ENCODE measurements at places on chromosomes 16 and 17.
A peak's percentile ranks its signal among the peaks of the same experiment; 100 is the strongest.

- no peak for DNase-seq
These were observed 26.8 kb upstream of the PIK3R6 start for GRCh38 chr17:8894202-8894671.

GRCh38 chr16:76232704-76233103 is 44.5 kb upstream of the CNTNAP4 start:
- DNase-seq: no peak

GRCh38 chr16:10923146-10923649 is 19.1 kb downstream of the DEXI start:
- DNase-seq: no peak

GRCh38 chr17:48295362-48296288 is 134.4 kb downstream of the SKAP1 start:
- no peak for DNase-seq

DNA sequence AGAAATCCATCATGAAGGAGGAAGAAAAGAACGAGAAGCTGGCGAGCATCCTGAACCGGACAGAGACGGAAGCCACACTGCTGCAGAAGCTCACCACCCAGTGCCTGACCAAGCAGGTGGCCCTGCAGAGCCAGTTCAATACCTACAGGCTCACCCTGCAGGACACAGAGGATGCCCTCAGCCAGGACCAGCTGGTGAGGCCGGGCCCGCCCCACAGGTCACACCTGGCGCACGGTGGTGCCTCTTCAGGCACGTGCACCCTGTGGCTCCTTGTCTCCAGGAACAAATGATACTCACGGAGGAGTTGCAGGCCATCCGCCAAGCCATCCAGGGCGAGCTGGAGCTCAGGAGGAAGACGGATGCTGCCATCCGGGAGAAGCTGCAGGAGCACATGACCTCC is 19.8 kb upstream of the GAA start:
- DNase-seq: no peak

- no peak for DNase-seq
These were observed 1.1 kb downstream of the P4HB start for GRCh38 chr17:81858967-81859905.

DNA sequence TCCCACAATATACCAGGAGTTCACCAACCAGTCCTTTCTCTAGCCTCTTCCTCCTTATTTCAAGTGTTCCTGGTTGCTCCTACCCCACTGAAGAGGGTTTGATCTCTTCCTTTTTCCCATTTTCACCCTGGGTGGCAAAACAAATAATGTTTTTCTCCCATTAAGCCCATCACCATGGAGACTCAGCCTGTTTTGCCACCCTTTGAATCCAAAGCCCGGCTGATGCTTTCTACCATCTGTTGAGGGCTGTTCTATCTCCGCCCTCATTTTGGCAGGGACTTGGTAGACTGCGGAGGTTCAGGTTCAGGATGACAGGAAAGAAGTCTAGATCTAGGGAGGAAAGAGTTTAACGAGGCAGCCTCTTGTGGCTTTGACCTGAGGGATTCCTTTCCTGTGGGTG is 2.6 kb downstream of the DNAH2 start:
- DNase-seq: no peak

DNA sequence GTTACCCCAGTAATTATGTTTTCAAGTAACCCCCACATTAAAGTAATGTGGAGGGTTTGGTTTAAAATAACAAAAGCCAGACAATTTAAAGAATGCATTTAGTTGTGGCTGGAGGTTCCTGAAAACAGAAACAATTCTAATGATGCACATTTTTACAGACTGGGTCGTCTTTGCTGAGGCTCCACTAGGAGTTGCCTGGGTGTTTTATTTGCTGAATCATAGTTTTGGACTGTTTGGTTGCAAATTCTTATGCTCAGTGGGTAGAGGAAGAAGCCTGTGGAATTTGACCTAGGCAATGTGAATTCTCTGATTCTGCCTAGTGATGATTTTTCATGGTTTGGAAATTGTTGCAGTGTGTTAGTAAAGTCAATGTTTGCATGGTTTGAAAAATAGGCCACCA is 16.3 kb downstream of the SHISA9 start:
- no peak for DNase-seq

- no peak for DNase-seq
These were observed 55.3 kb downstream of the MYO18A start for GRCh38 chr17:29124925-29125273.

- DNase-seq: no peak
These were observed 8.1 kb downstream of the HSF5 start for GRCh38 chr17:58480090-58480489.

GRCh38 chr17:72380120-72380519 is 259.3 kb downstream of the SOX9 start:
- no peak for DNase-seq

DNA sequence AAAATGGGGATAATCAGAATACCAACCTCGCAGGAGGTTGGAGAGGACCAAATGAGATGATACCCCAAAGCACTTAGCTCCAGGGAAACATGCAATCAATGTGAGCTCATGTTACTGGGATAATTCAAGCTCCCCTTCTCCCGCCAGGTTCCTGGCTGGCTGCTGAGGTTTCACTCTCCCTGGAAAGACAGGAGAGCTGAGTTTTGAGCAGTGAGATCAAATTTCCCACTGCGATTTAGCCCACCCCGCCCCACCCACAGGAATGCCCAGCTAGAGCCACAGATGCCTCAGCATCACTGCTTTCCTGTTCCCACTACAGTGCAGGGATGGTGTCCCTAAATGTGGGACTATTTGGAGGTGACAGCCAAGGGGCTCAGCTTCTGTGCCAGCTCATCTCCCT is 56.7 kb downstream of the ZNF423 start:
- no peak for DNase-seq

GRCh38 chr17:69445132-69445531 is 30.6 kb downstream of the MAP2K6 start:
- DNase-seq: no peak

DNA sequence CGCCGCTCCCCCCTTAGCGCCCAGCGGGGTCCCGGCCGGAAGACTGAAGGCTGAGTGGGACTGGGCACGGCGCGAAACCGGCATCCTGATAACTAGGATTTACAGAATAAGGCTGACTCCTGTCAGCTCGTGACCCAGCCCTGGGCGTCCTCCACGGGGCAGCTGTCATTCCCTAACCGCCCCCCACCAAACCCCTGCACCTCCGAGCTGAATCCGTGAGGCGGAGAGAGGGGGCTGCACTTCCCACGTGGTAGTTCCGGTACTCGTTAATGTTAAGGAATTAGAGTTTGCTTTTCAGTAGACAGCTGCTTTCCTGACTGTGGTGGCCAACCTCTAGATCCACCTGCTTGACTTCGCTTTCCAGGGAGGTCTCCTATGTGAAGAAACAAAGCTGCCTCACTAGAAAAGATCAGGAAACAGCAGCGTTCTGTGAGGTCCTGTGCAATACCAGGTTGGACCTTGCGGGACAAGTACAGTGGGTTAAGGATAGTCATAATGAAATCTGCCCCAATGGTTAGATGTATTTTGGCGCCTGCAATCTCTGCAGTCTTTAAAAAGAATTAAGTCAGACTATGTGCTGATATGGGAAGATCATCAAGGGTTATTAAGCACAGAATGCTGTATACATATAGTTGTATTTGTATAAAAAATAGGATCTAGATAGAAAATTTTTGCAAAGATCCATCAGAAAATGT is 1.1 kb upstream of the WBP2 start:
- DNase-seq: no peak

GRCh38 chr17:73311428-73311780 is 397 bp downstream of the CDC42EP4 start:
- no peak for DNase-seq

GRCh38 chr16:87995644-87996043 is 44.4 kb downstream of the BANP start:
- DNase-seq: no peak

DNA sequence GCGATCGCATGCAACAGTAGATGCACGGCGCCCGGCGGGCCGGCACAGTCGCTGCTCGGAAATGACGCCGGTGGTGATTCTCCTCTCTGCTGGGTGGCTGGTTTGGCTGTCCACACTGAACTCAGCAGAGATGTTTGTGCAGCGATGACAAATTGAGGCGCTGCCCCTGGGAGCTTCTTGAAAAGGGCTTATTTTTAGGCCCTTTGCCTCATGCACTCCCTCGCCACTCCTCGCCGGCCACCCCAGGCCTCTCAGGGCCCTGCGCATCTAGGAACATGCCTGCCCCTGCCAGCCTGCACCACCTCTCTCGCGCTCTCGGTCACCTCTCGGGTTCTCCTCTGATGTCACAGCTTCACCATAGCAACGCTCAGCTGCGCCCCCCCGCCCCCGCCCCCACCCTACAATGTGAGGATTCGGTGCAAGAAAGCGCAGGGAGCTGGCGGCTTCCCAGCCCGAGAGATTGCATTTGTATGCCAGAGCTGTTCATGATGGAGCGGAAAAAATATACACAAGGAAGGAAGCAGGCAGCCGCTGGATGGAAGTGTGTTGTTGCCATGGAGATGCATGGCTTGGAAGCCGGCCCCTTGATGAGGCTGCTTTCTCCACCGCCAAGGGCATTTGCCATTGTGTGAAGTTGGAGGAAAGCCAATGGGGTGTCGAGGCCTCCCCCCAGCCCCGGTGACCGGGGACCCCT is 81.3 kb upstream of the PLCG2 start:
- DNase-seq: no peak

DNA sequence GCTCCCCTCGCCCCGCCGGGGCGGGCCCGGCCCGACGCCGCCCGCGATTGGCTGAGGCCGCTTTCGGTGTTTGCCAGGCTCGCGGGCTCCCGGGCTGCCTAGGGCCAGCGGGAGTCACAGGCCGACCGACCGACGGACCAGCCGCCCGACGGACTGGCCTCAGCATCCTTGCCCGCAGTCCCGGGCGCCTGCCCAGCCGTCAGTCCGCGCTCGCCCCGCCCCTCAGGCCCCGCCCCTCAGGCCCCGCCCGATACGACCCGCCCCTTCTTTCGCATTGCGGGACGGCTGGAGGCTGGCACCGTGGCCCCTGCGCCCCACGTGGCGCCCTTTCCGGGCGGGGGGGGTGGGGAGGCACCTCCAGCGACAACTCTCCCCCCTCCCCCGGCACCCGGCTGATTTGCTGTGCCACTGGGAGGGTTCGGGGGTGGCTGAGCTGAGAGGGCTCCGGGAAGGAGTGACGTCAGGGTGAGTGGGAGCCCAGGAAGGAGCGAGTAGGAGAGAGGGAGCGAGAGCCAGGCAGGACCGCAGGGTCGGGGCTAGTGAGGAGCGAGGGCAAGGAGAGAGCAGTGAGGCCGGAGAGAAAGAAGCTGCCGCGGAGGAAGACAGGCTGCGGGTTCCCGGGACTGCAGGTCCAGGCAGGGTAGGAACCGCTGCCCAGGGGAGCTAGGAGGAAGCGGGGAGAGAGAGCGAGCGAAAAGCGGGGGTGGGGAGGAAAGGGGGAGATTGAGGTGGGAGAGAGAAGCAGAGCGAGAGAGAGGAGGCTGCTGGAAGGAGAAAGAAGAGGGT is at the start of gene ASPHD1:
Gene ASPHD1, plus strand, starts transcription at position 387 of the 786 bp plus-strand sequence. CDS start 484 bp downstream, outside the sequence.
- DNase-seq: no peak

- no peak for DNase-seq
These were observed 118.5 kb downstream of the MAF start for GRCh38 chr16:79482011-79482410.

- DNase-seq: no peak
These were observed 8.6 kb upstream of the MMP15 start for GRCh38 chr16:58016840-58017446.

DNA sequence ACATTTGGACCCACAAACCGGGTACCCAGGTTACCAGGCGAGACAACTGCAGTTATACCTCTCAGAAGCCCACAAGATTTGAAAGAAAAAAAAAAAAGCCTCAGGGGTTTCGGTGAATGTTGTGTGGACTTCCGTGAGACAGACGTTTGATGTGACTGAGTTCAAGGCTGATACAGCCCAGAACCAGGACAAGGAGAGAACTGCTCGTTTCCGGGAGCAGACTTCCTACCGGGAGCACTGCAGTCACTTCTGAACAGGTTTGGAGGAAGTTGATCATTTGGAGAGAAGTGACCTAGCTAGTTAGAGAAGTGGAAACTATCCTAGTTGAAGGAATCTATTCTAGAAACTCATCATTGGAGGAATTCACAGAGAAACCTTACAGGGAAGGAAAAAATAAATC is 847 bp downstream of the CKLF start:
- no peak for DNase-seq

- DNase-seq: no peak
These were observed 4.6 kb downstream of the INPP5K start for GRCh38 chr17:1511756-1512321.

DNA sequence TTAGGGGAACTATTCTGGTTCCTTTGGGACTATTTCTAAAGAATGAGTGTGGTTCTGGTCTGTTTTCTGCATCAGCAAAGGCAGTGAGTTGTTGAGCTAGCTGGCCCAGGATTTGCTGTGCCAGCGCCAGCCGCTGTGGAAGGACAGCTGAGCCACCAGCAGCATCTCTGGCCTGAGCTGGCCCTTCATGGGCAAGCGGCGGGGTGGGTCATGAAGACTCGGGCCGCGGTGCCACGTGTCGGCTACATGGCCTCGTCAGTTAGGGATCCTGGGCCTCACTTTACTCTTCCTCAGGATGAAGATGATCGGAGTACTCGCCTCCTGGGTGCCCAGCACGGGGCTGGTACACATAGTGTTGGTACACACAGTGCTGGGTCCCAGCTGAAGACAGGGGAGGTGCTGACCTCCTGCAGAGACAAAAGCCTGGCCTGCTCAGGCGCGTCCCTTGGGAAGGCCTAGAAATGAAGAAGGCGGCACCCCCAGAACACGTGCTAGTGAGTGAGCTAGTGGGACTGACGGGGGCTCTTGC is 17.9 kb upstream of the FAAP100 start:
- DNase-seq: no peak

- DNase-seq: peak; percentile 85
These were observed 4.6 kb downstream of the DHX58 start for GRCh38 chr17:42107597-42108576.

DNA sequence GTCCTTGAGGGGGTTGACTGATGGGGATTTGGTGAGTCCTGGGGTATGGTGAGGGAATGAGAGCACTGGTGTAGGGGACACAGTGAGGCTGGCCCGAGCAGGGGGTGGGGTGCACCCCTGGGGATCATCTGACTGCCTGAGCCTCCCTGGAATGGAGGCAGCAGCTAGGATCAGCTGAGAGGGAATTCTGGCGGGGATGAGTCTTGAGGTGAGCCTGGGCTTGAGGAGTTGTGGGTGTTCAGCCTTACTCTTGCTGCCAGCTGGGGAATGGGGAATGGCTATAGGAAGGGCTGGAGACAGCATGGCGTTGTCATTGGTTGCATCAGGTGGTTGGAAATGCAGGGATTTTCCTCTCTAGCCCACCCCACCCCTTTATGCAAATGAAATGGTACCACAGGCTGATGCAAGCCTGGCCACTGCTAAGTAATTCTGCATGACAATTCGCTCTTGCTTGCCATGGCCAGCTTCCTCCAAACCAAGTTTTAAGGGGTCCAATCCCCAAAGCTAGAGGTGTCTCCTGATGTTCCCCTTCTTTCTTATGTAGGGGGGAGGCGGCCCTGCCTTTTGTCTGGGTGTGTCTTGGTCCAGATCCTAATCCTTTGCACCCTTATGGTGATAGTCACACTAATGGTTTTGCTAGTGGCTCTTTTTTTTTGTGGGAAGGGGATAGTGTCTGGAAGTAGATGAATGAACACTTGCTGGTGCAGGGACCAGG is 7.5 kb downstream of the NFE2L1 start:
- DNase-seq: no peak

DNA sequence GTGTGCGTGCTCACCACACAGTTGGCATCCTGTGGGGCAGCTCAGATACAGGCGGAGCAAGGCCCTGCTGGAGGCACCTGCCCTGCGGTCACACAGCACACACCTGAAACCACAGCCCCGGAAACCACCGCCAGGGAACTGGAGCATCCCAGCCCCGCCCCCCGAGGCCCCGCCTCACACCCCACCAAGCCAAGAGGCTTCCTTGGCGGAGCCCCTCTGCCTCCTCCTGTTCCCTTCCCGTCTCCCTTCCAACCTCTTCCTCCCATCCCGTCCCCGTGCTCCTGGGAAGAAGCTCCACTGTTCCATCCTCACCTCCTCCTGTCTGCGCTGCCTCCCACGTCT is 205.5 kb downstream of the NTN1 start:
- no peak for DNase-seq

All from stimulated activated CD4-positive, alpha-beta T cell treated with anti-CD3 and anti-CD28 coated beads, TNF-alpha, amount 100 ng/mL, for 1 hour (primary cell).